ENCODE measurements at places on chromosomes 7 and 10. TPM values are rescaled to one million over a fixed set of nuclear protein-coding genes. Genes with fewer than 3 reads are reported as not detected.
A peak's percentile ranks its signal among the peaks of the same experiment; 100 is the strongest.

DNA sequence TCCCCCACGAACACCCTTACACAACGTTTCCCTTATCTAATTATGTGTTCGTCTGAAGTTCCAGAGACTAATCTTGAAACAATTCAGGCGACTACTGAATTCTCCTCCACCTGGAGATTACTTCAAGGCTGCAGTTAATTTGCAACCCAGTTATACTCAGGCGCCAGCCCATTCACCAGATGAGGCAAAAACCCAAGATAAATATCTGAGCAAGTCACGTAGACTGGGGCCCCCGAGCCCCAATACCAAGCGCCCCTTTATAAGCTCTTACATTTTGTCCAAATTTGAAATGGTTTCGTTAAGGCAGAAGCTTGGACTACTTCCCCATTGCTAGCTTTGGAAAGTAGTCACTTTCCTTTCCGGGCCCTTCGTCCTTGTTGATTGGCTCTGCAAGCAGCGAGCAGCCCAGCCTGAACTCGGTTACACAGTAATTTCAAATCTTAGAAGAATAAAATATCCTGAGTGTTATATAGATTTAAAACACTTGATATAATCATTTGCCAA lies 1.2 kb downstream of the TPK1 start:
- DNase-seq: peak; percentile 45

DNA sequence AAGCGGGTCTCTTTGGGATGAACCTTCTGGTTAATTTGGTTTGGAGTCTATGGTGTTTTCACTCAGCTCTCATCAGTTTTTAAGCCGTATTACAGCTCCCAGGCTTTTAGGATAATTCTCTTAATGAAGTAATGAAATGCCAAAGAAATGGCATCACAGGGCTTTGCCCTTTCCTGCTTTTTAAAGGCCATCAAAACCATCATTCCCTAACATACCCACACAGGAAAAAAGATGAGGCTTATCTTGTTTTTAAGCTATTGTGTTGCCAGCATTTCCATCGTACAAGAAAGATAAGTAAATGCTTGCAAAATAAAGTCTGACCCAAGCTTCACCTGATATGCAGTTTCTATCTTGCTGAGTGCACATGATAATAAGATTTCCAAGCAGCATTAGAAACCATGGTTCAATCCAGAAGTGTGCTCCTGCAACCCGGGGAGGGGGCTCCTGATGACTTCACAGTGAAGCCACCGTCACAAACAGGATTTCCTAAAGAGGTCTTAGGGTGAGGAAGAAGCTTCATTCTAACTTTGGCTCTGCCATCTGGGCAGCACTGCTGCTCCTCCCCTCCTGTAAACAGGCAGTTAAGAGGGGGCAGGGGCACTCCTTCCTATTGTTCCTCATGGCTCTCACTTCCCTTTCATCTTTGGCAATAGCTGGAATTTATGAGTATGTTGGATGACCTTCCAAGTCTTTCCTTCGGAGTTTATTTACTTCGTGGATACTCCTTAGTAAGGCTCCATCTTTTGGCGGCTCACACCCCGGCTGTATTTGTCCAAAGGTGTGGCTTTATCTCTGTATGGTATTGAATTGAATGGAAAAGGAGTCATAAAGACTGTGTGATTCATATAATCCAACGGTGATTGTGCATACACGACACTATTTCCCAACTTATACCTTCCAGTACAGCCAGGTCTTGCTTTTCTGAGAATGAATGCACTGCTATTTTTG lies 55.2 kb upstream of the FAM133B start:
- peak; percentile 67 for DNase-seq

GRCh38 chr10:111084366-111085255 lies 7.8 kb downstream of the ADRA2A start:
- no peak for DNase-seq

GRCh38 chr10:95976362-95977229 lies 66.8 kb upstream of the CCNJ start:
- DNase-seq: no peak

- DNase-seq: peak; percentile 50
Measured at GRCh38 chr10:58896229-58896628, 280.2 kb upstream of the PHYHIPL start.

GRM3 gene
- total RNA-seq: not detected

DNA sequence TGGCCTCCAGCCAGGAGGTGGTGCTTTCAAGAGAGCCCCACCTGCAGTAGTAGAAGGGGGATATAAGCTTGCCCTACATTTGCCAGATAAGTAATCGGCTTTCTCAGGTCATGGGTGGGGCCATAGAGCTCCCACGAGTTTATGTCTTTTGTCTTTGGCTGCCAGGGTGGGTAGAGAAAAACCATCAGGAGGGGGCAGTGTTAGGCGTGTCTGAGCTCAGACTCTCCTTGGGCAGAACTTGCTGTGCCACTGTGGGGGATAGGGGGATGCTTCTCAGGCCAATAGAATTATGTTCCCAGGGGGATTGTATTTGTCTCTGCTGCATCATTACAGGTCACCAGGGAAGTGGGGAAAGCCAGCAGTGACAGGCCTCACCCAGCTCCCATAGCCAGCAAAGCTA lies 12.3 kb upstream of the MRPS33 start:
- DNase-seq: no peak
